ENCODE measurements at places on chromosomes 12 and 14.

DNA sequence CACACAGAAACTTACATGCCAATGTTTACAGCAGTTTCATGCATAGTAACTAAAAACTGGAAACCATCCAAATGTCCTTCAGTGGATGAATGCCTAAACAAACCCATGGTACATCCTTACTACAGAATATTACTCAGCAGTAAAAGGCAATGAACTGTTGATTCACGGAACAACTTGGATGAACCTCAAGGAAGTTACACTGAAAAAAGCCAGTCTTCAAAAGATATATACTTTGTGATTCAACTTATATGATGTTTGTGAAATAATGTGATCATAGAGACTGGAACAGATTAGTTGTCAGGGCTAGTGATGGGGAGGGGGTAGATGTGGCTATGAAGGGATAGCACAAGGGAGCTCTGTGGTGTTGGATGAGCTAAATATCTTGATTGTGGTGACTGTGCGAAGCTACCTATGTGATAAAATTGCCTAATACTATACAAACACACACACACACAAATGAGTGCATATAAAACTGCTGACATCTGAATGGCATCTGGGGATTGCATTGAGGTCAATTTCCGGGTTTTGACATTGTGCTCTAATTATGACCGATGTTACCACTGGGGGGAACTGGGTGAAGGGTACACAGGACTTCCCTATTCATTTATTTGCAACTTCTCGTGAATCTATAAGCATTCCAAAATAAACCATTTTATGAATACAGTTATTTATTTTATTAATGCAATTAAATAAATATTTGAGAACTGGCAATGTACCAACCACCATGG, 94.3 kb downstream of the RIN3 start:
- no peak for DNase-seq

- no peak for DNase-seq
Measured at GRCh38 chr12:6088921-6089747, 35.3 kb downstream of the VWF start.

DNA sequence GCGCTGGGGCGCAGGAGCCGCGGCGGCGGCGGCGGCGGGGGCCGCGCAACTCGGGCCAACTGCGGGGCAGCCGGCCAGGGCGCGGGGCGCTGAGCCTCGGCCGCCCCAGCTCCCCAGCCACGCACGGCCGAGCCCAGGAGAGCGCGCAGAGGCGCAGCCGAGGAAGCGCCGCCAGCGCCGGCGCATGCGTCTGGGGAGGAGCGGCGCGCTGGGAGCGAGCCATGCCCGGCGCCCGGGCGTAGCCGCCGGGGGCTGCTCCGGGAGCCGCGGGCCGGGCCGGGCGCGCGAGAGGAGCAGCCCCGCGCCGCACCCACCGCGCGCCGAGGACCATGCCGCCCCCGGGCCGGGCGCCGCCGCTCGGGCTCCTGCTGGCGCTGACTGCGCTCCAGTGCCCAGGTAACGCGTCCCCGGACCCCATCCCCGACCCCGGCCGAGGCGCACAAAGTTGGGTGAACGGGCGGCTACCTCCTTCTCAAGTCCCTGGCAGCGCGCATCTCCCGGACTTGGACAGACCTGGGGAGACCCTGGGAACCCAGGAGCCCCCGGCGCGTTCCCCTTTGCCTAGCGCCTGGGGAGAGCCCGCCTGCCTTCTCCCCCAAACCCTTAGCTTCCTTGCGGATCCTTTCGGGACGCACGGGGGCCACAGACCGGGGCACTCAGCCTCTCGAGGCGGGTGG, 121.4 kb downstream of the AACS start:
- no peak for DNase-seq

DNA sequence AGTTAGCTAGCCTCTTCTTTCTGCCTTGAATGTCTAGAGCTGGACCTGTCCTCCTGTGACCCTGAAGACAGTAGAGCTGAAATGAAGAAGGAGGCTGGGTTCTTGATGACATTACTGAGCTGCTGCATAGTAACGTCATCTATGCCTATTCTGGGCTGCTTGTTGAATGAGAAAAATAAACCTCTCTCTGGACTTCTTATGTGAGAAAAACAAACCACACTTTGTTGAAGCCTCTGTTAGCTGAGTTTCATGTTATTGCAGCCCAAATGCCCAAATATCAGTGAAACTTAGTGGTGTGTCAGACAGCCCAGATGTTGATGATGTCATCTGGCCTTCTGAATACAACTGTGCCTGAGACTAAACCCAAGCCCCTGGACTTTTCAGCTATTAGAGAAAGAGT, 67.0 kb upstream of the MAX start:
- no peak for DNase-seq

GRCh38 chr14:76235628-76236027, 83.9 kb downstream of the GPATCH2L start:
- no peak for DNase-seq

DNA sequence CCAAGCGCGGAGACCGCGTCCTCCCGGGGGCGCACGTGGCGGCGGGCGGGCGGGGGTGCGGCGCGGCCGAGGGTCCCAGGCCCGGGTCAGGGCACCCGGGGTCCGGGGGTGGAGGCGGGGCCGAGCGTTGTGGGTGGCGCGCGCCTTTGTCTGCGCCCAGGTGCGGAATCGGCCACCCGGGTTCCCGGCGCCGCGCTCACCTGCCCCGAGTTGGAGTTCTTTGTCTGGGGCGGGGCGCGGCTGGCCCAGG, 50.1 kb downstream of the LRCOL1 start:
- DNase-seq: peak; percentile 54
